ENCODE measurements at places on chromosomes 16 and 17.
A peak's percentile ranks its signal among the peaks of the same experiment; 100 is the strongest.

- no peak for DNase-seq
Measured at GRCh38 chr17:30550512-30551273, 73.5 kb downstream of the GOSR1 start.

DNA sequence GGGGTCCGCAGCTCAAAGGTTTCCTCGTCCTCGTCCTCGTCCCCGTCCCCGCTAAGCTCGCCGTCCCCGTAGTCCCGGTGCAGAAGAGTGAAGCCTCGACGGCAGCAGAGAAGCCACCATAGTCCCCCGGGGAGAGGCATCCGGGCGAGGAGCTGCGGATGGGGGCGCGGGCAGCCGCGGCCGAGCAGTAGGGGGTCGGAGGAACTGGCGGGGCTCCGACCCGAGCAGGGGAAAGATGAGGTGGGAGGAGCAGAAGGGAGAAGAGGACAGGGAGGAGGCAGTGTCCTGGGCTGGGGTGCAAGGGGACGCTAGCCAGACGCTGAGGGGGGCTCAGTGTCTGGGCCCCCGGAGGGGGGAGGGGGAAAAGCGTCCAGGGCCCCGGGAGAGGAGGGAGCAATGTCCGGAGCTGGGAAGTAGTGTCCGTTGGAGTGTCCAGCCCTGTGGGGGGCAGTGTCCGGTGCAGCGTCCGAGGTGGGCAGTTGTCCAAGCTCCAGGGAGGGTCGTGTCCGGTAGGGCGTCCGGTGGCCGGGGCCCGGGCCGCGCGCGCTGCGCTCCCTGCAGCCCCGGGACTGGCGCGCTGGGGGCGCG lies at the start of gene PLEKHH3:
PLEKHH3 (minus strand) TSS at position 571 of the 588 bp plus-strand sequence; CDS start at position 140, 431 bp downstream.
- DNase-seq = no peak

DNA sequence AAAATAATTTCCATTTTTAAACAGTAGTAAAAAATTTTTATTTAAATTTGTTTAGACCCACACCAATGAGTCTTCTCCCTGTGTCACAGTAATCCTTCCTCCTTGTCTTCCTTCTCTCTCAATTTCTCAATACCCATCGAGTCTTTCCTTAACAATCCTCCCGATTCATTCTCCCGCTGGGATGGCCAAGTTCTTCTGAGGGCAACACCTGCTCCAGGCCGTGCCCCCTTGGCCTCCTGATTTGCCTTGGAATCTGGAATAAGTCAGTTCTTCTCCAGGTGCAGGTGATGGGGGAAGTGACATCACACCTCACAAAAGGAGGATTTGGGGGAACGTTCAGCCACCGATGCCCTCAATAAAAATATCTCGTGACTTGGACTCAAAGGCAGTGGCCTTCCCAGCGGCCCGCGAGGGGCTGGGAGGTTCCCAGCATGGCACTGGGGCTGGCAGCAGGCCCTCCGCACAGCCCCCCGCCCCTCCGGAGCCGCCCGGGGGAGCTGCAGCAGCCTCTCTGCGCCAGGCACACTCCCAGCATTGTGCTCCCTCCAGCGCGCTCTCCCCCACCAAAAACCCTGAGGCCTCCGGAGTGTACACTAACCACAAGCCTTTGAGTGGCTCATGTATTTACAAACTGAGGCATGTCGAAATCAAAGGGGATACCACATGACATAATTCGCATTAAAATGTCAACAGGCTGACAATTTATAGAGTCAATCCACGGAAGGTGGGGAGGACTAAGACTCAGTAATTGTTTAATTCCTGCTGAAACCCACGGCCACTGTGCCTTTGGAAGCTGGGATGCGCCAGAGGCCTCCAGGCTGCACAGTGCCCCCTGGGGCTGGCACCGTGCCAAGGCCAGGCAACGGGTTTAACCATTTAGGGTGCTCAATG lies 120.5 kb downstream of the ZFHX3 start:
- DNase-seq = no peak

DNA sequence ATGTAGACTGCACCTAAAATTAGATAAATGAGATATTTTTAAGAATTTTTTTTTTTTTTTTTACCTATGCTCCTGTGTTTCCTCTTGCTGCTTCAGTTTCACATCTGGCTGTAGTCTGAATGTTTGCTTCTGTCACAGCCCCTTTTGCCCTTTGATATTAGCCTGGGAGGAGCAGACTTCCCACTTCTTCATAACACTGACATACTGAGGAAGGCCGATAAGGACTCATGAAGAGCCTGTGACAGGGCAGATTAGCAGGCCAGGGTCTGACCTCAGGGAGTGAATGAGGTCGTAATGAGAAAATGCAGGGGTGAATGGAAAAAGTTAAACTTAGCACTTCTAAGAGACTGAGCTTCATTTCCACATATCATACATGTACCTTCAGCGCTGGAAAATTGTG lies at the start of gene SLFN14:
SLFN14 (minus strand) TSS at position 117 of the 400 bp plus-strand sequence. CDS start 2,757 bp downstream, outside the sequence.
- no peak for DNase-seq

DNA sequence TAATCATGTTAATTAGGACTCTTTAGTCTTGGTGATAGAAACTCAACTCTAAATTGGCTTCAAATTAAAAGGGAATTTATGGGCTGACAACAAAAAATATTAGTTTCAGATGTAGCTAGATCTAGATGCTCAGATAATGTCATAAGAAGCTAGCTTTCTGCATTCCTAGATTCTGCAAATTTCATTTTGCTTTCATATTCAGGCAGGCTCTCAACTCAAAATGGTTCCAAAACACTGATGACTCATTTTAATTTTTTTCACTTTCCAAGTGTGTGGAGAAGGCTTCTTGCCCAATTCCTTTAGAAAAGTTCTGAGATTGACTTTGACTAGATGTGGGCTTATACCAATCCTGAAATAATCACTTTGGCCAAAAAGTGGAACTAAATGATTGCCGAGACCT lies 236.7 kb upstream of the GOT2 start:
- DNase-seq = no peak

GRCh38 chr17:16304830-16305229 lies 48.4 kb downstream of the CENPV start:
- DNase-seq = no peak

DNA sequence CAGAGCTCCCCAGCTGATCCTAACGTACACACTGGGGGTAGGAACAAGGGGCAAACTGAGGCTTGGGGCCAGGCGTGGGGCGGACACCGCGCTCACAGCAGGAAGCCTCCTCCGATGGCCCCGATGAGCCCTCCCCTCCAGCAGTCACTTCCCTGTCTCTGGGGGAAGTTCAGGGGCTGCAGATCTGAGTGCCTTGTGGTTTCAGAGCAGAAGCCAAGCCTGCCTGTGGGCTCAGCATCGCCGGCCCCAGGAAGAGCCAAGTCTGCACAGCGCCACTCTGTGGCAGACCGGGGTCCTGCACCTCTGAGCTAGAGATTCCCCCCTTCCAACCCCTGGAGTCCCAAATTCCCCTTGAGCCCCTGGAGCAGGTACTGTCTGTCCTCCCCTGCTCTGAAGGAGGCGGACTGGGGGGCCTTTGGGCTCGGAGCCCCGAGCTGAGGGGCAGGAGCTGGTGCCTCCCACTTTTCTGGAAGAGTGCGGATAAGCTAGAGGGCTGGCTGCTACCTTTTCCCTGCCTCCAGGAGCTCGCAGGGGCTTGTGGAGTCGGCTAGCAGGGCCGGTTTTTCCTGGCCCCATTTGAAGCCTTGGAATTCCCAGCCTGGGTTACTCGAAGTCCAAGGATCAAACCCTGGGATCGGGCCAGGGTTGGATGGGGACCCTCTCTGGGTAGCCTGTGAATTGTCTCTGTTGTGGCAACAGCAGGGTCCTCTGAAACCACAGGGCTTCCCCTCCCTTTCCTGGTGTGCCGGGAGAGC lies 2.9 kb downstream of the GSE1 start:
- peak; percentile 99 for DNase-seq

- DNase-seq = no peak
Measured at GRCh38 chr17:17712268-17712924, 31.1 kb downstream of the RAI1 start.

- no peak for DNase-seq
Measured at GRCh38 chr17:4881761-4882555, 17.4 kb upstream of the C17orf107 start.

- DNase-seq = no peak
Measured at GRCh38 chr17:80111702-80112470, 10.5 kb downstream of the GAA start.

- no peak for DNase-seq
Measured at GRCh38 chr17:54985476-54985875, 16.9 kb downstream of the STXBP4 start.

GRCh38 chr17:10614536-10615155 lies 42.5 kb downstream of the MYH3 start:
- peak; percentile 27 for DNase-seq

- DNase-seq = no peak
Measured at GRCh38 chr17:58300336-58300735, 19.6 kb upstream of the MPO start.

DNA sequence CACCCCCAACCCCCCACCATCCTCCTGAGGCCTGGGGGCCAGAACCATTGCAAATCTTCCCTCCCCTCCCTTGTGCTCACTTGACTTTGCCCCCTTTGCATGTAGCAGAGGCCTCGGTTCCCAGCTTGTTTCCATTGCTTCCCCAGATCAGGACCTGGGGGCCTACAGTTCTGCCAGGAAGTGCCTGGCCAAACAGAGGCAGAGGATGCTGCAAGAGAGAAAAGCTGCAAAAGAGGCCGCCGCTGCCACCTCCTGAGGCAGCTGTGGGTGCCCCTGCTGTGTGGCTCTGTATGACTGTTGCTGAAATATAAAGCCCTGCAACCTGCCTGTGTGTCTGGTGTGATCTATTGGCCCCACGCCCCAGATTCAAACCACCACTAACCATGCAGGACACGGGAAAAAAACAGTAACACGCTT lies 2.3 kb downstream of the NDUFB10 start:
- no peak for DNase-seq

- no peak for DNase-seq
Measured at GRCh38 chr16:19377864-19378263, 39.8 kb upstream of the TMC5 start.

DNA sequence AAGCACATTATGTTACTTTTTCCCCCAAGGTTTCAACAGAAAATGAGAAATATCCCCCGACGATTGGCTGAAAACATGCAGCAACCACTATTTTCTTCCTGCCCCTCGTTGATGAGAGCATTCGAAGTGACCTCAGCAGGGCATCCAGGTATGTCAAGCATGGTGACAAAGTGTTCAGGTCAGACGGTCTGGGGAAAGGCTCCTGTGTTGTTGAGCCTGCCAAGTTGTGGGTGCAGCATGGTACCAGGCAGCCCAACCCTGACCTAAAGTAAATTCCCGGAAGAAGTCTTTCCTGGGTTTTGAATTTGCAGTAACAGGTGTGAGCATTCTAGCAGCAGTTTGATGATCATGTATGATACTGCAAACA lies 51.7 kb upstream of the SEC14L1 start:
- DNase-seq = no peak

GRCh38 chr17:62802561-62803205 lies 5.4 kb downstream of the MARCHF10 start:
- DNase-seq = no peak

DNA sequence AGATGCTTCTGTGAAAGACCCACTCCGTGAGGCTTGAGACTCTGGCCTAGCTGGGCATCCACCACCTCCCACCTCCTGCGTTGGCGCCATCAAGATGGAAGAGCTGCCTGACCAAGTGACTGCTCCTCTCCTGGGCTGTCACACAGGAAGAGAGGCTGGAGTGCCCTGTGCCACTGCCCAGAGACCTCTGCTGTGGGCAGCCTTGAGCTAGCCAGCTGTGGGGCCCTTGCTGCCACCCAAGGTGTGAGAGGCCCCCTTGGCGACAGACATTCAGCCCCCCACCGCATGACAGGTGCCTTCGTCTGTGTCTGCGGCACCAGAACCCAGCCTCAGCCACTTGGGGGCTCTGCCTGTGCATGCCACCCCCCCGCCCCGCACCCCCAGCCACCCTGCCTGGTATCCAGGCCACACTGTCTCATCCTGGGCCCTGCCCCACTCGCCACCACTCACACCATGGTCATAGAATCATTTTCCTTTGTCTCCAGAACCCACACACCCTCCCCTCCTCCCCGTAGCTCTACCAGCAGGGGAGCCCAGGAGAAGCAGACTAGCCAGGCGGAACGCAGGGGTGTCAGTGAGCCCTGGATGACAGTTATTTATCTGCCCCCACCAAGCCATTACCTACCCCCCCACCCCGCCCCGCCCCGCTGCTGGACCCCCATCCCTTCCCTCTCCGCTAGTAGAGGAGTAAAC lies 120.9 kb upstream of the LHX1 start:
- no peak for DNase-seq

- no peak for DNase-seq
Measured at GRCh38 chr17:80095038-80095843, 6.1 kb upstream of the GAA start.

GRCh38 chr17:17931159-17931558 lies 41.0 kb downstream of the TOM1L2 start:
- DNase-seq = no peak

GRCh38 chr16:76669288-76669687 lies 392.1 kb downstream of the CNTNAP4 start:
- DNase-seq = no peak

DNA sequence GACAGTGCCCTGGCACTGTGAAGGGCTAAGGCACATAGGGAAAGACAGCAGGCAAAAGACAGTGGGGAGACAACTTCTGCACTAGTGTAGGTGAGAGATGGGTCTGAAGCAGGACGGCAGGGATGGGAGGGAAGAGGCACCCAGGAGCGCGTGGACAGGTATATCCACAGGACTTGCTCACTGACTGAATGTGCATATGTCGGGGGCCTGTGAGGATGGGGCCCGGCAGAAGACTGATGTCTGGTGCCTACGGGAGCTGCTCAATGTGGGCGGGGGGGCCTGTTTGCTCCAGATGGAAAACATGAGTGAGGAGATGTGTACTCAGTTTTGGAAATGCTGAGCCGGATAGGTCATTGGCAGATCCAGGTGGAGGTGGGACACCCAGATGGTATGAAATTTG lies 47.3 kb upstream of the PMFBP1 start:
- no peak for DNase-seq

DNA sequence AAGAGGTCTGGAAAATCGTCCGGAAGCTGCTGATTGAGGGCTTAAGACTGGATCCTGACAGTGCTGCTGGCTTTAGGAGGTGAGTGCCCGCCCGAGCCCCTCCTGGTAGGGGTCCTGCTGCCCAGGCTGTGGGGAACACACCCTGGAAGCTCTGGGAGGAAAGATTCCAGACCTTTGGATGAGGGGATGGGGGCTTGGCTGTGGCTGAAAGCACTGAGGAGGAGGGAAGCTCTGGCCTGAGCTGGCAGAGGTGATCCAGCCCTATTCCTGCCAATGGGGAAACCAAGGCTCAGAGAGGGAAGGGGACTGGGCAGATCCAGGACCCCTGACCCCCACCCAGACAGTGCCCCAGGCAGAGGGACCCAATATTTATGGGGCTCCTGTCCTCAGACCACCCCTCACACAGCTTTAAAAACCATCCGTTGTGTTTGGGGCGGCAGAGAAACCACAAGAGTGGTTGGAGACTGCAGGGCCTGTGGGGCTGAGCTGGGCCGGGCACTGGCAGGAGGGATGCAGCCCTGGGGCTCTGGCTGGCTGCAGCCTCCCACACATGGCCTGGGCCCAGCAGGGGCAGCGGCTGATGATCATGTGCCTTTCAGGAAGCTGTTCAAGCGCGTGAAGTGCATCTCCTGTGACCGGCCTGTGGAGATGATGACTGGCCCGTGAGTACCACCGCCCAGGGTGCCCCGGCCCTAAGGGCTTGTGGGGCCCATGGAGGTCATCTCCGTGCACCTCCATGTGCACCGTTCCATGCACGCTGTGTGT lies 22.8 kb downstream of the UBALD1 start:
- no peak for DNase-seq

GRCh38 chr16:89822188-89823086 lies 5.8 kb upstream of the SPIRE2 start:
- DNase-seq = no peak

- no peak for DNase-seq
Measured at GRCh38 chr17:11195801-11196200, 45.2 kb upstream of the SHISA6 start.
